Uterus (tissue), 4 donors: ENCODE measurements at places on chromosomes 3 and 15.
A peak's percentile ranks its signal among the peaks of the same experiment; 100 is the strongest.

- no peak for DNase-seq
Observed at GRCh38 chr3:78588906-78589621, 1178.7 kb downstream of the ROBO1 start.

DNA sequence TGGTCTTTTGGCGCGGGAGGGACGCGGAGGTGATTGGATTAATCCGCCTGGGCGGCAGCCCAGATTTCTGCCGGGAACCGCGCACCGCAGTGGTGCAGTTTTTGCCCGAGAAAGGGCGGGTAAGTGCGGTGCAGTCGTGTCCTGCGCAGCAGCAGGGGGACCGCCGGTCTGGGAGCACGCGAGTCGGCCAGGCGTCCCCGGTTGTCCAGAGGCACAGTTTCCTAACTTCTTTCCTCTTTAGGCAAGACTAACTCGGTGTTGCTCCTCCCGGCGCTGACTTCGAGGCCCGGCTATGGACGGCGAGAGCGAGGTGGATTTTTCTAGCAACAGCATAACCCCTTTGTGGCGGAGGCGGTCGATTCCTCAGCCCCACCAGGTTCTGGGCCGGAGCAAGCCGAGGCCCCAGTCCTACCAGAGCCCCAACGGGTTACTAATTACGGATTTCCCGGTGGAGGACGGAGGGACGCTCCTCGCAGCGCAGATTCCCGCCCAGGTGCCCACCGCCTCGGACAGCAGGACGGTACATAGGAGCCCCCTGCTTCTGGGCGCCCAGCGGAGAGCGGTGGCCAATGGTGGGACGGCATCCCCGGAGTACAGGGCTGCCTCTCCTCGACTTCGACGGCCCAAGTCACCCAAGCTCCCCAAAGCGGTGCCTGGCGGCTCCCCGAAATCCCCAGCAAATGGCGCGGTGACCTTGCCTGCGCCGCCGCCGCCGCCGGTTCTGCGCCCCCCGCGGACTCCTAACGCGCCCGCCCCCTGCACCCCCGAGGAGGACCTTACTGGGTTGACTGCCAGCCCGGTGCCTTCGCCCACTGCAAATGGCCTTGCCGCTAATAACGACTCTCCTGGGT, 736 bp downstream of the ARHGEF26 start:
- peak; percentile 49 for DNase-seq

- no peak for DNase-seq
Observed at GRCh38 chr3:183185696-183186095, 23.2 kb upstream of the LAMP3 start.

- DNase-seq, result no peak
Observed at GRCh38 chr15:33737687-33738601, 230.4 kb upstream of the CHRM5 start.

DNA sequence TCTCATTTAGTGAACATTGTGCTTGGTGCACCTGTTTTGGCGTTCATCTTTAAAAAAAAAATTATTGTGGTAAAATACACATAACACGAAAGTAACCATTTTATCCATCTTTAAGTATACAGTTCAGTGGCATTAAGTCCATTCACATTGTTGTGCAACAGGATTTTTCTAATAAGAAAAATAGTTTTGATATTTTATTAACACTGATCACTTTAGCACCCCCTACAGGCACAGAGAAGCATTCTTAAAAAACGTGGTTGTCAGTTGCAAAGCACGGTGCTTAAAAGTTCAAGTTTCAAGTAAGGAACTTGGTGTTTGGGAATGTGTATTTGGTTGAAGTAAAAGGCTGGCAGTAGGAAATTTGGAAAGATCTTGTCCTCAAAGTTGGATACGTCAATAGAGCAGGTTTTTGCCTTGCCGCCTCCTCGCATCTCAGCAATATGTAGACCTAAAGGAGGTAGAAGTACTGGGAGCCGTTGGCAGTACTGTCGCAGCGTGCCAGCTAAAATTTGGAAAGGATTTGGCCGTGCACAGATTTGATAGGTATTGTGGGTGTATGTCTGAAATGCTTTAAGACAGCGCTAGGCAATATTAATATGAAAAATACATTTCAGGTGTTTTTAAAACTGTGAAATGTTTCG, 110.4 kb downstream of the LRRC28 start:
- no peak for DNase-seq

DNA sequence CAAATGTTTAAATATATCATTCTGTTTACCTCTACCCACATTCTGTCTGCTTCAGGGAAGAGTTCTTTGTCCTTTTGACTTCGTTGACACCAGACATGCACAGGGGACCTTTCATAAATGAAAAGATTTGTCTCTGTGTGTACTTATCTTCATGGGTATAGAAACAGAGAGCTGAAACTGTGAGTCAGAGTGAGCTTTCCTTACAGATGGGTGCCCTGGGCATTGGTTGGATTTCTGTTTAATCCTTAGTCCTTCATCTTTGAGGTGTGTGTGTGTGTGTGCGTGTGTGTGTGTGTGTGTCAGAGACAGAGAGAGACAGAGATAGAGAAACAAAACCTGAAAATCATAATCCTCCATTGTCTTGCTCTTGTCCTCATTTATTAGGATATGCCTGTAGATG, 517.4 kb downstream of the TUSC7 start:
- DNase-seq, result no peak

GRCh38 chr3:47394881-47395280, 14.1 kb downstream of the PTPN23 start:
- no peak for DNase-seq

DNA sequence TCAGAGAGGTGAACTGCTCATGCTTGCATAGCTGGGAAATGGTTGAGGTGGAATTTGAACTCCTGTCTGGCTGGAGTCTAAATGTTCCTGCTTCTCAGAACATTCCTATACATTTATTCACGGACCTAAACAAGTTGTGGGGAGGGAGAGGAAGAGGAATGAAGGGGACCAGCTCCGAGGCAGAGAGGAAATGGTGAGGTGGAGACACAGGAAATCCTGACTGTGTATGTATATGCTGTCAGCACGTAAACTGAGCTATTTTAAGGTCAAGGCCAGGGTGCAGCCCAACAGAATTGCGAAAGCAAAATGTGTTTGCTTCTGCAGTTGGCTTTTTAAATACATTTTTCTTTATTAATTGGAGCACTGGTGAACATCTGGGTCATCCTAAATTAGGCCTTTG, 74.1 kb upstream of the POMGNT2 start:
- DNase-seq, result no peak

DNA sequence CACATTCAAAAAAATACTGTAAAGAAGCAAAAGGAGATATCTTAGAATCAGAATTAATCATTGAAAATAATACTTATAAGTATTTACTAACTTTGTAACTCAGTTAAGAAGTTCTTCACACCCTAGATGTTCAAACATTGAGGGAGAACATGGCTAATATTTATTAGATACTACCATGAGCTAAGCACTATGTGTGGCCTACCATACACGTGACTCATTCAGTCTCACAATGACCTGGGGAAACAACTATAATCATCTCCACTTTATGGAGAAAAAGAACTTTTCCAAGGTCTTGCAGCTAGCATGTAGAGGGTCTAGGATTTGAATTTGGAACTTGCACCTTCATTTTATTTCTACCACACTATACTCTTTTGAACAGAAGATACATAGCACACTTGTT, 361.9 kb upstream of the CFAP20DC start:
- no peak for DNase-seq

- DNase-seq, result no peak
Observed at GRCh38 chr3:98026425-98027084, 8.6 kb downstream of the GABRR3 start.

DNA sequence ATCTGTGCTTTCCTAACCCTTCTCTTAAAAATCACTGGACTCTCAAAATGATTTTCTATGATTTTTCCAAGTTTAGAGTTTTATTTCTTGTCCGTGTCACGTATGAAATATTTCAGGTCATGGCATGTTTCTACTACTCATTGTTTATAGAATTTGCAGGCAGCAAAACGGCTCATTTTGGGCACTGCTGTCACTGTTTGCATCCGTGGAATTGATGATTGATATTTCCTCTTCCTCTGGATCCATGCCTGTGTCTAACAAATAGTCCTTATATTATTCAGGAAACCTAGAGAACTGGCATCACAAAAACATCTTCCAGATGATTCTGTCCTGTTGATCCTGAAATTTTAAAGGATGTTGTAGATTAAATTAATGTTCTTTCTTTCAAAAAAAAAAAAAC, 47.6 kb downstream of the LARS2 start:
- no peak for DNase-seq

DNA sequence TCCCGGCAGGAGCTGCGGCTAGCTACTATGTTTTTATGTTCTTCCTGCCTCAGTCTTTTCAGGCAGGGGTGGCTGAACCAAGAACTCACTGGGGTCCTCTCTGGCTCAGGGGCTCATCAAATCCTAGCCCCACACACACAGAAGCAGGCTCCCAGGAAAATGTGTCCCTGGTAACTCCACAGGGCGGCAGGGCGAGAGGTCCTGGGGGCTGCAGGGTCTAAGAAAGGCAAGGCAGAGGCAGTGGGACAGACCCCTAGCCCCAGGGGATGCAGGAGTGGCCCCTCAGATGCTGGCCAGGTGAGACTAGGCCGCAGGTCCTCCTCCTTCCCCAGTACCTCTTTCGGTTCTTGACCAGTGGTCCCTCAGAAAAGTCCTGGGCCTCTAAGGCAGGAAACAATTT, 48.9 kb downstream of the PTH1R start:
- no peak for DNase-seq

GRCh38 chr3:14477311-14477935, 62.7 kb downstream of the GRIP2 start:
- DNase-seq, result no peak

- DNase-seq, result no peak
Observed at GRCh38 chr15:22954326-22954725, 25.8 kb downstream of the CYFIP1 start.

DNA sequence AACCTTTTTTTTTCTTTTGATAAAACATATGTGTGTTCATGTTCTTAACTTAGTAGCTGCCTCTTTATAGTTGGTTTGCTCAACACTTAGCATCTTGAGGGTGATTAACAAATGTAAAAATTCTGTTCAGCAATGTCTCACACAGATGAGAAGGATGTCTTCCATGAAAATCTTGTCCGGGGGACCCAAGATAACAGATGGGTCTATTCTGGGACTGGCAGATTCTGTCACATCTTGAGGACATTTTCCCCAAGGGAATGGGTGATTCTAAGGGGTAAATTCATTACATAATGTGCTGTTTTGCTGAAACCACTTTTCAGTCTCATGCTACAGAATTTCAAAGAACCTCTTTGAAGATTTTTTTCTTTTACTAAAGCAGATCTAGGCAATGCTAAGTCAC, 342.2 kb downstream of the IGSF11 start:
- DNase-seq, result no peak

- no peak for DNase-seq
Observed at GRCh38 chr3:165502707-165503106, 306.5 kb upstream of the SLITRK3 start.

DNA sequence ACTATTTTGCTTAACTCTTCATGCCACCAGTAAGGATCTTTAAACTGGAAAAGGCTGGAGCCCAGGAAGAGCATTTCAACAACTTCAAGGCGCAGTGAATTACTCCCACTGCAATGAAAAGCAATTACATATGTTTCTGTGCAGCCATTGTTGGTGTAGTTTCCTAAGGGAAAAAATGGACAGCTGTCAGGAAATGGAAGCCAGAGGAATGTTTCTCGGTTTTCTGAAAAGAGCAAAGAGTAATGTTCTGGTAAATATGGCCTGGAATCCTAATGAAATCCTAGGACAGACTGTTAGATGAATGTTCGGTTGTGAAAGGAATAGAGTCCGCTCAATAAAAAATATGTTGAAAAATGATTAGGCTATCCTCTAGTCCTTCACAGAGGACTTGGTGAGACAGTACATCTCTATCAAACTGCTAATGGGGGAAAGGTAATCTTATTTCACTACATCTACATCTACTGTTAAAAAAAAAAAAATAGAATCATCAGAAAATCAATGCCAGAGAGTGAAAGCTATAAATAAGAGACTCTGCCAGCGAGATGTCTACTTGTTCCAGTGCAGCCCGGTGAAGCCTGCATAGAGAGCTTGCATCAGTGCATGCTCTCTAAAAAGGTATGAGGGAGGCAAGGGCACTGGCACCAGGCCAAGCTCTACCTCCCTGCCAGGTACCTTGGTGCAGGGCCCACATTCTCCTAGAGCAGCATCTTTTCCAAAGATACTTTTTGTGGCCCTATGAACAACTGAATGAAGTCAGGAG, 68.2 kb upstream of the TJP1 start:
- DNase-seq, result no peak
